ENCODE measurements at places on chromosomes 3 and 15.

DNA sequence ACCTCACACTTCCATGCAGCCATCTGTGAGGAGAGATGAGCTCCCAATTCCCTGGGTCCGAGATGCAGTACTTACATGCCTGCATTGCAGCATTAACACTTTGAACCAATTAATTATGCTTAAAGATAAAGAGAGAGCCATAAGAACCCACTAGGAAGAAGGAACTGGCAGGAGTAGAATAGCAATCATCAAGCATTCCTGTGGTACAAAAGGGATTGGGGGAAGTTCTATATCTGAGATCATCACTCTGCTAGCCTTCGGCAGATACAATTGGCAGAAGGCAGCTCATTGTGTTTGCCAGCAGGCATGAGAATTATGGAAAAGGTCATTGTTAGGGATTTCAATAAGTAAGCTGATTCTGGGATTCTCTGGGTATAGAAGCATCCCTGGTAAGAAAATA, 891.4 kb downstream of the NTRK3 start:
- DNase-seq, result no peak

DNA sequence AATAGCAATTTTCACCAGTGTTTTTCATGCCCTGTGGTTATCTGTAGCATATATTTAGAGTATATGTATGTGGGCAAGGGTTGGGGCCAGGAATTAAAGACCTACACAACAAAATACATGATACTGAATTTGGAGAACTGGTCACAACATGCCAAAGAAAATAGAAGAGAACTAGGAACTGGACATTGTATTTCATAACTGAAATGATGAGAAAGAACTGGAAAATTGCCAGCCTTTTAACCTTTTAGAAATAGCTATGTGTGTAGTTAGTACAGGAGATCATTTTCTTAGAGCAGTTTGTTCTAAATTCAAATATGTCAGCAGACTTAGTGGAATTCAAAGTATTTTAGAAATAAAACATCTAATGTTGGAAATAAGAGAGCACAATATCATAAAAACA, 227.1 kb upstream of the CGNL1 start:
- DNase-seq, result no peak

GRCh38 chr3:111593666-111594065, 1.5 kb downstream of the ZBED2 start:
- no peak for DNase-seq

DNA sequence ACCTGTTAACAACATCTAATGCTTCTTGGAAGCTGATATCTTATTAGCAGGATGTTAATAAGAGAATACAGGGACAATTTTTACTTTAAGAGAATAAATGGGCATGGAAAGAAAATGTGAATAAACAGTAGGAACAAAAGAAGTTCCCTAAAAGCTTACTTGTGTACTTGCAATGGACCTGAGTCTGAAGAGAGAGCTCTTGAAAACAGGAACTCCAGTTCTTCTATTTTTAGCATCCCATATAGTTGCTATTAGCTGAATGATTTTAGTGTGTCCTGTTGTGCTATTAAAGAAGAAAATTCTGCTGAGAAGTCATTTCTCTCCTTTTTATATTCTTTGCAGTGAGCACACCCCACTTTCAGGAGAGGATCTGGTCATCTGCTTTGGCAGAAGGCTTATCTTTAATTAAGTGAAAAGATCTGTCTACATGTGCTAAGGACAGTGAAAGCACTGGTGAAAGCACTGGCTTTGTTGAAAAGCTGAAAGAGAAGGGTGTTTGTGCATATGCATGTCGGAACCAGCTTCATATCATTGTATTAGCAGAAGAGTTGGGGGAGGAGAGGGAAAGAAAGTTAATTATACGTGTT, 1.4 kb upstream of the ST3GAL6 start:
- DNase-seq, result no peak

DNA sequence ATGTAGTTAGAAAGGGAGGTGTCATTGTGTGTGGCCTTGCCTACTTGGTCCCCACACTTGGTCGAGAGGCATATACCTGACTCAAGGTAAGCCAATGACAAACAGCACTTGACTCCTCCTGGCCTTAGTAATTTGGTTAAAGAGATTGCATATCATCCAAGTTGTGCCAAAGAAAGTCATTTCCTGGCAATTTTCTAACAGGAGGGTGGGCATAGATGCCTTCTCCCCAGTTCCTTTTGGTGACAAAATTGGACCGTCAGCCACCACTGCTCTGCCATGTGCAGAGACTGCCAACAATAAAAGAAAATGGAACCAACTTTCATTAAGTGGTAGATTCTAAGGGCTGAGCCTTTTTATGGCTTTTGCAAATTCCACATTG, 7.9 kb upstream of the LEKR1 start:
- DNase-seq, result no peak

DNA sequence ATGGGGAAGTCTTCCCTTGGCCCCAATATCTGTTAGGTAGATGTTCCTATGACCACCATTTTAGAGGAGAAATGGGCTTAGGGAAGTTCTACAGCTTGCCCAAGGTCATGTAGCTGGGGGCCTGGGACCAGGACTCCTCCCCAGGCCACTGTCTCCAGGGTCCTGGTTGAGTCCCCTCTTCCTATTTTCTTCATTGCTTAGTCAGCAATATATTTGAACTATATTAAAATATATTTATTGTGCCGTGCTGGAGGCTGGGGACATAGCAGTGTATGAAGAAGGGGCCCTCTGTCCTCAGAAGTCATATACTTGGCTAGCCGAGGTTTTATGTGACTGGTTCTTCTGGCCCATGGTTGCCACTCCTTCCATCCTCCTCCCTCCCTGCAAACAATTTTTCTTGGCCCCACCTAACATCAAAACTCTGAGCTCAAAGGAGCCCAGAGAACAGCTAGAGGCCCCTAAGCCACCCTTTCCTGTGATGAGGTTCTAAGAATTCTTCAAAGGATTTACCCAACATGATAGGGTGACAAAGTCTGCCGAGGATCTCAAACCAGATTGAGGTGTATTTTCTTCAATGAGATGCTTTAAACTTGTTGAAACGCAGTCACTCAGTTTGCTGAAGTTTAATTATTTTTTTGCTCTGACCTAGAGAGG, 121.2 kb upstream of the RASGRP1 start:
- DNase-seq, result no peak

GRCh38 chr3:172365028-172365567, 83.2 kb downstream of the GHSR start:
- DNase-seq, result no peak

DNA sequence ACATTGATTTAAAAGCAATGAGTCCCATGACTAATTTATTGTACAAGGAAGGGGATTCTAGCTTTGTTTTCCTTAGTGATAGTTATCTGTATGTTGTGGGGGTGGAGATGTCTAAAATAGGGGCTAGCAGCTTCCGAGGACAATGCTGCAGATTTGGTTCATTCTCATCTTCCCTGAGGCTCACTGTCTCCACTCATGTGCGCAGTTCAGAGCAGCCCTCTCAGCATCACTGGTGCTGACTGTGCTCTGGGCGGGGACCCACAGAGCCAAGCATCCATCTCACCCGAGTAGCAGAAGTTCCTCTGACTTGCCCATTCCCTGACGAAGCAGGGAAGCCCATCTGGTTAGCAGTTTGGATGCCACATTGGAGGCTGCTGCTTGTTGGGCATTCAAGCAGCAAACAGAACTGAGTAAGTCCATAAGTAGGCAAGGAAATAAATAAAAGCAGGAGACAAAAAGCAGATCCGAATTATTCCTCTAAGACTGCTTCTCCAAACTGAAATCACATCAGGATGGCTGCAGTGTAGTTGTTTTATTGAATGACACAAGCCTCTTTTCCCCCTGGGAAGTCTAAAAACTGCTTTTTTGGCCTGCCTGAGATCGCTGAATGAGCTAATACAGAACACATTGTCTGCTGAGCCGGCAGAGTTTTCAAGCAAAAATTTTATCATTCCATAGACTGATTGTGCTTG, 27.5 kb downstream of the RARB start:
- no peak for DNase-seq

DNA sequence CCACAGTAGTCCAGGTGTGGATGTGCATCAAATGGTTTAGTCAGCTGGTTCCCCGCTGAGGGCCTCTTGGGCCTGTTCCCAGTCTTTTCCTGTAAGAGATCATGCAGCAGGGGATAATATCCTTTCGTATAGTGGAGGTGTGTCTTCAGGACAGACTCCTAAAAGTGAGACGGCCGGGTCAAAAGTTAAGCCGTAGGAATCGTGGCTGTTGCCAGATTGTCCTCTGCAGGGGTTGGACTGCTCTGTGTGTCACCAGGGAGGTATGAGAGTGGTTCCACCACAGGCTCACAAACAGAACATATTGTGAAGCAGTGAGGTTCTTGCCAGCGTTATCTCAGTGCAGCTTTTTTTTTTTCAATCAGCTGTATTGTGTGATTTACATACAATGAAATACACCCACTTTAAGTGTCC, 95.0 kb downstream of the VGLL4 start:
- DNase-seq, result no peak

DNA sequence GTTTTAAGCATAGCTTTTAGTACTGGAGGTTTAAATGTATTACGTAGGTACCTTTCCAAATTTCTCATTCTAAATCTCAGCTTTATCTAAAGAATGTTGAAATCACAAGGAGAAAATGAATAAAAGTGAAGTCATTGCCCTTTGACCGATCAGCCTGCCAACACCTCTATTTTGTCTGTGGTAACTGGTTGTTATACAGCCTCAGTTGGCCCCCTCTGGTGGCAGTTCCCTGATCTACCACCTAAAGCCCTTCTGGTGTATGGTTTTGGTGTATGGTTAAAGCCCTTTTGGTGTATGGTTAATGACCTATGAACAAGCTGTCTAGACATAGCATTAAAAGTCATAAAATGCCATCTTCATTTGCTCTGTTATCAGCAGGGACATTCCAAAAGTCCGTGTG, 378.2 kb upstream of the AZI2 start:
- DNase-seq, result no peak

DNA sequence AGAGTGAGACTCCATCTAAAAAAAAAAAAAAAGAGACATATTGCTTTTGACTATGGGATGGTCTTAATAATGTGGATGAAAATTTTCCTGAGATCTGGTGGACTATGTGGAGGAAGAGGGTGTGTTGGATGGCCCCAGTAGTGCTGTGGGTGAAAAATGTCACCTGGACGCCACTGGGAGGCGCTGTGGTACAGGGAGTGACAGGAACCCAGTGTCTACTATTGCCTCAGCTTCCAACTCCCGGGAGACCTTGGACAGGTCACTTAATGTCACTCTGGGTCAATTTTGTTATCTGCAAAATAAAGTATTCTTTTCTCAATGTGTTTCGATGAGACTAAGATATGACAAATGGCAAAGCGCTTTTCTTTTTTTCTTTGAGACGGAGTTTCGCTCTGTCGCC, 27.7 kb upstream of the DCP1A start:
- peak; percentile 24 for DNase-seq

DNA sequence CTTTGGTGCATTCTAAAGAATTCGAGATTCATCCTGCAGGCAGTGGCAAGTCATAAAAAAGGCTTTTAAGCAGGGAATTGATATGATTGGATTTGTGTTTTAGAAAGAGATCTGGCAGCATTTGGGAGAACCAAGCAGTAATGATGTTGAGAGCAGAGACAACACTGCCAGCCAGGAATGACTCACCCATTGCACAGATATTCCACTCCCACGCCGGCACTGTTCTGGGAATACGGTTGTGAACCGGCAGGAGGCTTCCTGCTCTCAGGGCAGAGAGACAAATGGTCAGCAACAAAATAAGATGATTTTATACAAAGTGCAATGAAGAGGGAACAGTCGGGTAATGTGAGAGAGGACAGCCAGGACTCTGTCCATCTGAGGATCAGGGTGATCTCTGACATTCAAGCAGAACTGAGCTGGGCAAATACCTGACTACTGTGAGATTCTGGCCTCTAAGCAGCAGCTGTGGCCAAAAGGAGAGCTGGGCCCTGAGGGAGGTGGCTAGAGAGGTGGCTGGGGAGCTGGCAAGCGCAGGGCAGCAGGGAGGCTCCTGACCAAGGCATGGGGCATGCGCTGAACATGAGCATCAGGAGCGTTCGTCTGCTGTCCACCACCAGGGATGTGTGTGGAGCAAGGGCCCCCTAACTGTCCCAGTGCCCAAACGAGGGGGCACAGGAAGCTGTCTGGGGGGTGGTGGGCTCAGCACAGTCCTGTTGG, 56.1 kb upstream of the PLXNA1 start:
- no peak for DNase-seq

GRCh38 chr3:12643724-12644123, 20.2 kb downstream of the RAF1 start:
- DNase-seq, result no peak

- DNase-seq, result no peak
These were observed 86.6 kb upstream of the AGBL1 start for GRCh38 chr15:85993116-85993515.

- no peak for DNase-seq
These were observed 47.4 kb downstream of the CMTM8 start for GRCh38 chr3:32285891-32286290.

GRCh38 chr3:39937315-39937714, 127.9 kb downstream of the MYRIP start:
- no peak for DNase-seq
